Stimulated activated CD4-positive, alpha-beta T cell treated with anti-CD3 and anti-CD28 coated beads, Interleukin-4, amount 100 ng/mL, for 1 hour (primary cell): ENCODE measurements at places on chromosomes 6 and 20.

DNA sequence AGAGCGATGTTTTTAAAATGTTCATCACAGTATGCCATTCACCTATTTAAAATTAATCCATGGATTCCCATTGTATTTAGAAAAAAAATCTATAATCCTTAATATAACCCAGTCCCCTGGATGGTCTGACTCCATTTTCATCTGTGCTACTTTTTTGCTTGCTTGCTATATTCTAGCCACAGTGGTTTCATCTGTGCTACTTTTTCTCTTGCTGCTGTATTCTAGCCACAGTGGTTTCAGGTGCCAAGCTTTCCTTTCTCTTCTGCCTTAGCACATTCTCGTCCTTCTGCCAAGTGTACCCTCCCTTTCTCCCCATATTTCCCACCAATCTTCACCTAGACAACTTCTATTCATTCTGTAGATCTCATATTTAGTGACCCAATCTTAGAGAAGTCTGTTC, 33.3 kb upstream of the SOX4 start:
- no peak for DNase-seq

GRCh38 chr6:46078294-46078693, 51.5 kb upstream of the ENPP4 start:
- peak; percentile 7 for DNase-seq

DNA sequence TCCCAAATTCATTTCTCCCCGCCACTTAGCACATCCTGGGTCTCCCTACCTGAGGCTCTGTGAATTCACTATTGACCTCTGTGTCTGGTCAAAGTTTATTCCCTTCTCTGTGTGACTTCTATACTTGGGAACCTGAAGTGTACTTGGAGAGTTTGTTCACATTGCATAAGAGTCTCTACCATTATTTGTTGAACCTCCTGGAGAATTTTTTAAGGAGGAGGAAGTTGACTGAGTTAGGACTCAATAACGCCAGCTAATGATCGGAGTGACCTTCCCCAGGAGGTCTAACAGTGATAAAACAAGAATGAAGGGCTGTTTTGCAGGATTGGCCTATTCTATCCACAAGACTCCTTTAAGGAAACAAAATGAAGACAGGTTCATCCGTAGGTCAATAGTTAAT, 23.6 kb downstream of the STMND1 start:
- no peak for DNase-seq

- DNase-seq: no peak
Measured at GRCh38 chr6:133499662-133500061, 258.5 kb downstream of the EYA4 start.

GRCh38 chr6:19665613-19665909, 171.6 kb upstream of the ID4 start:
- DNase-seq: no peak

DNA sequence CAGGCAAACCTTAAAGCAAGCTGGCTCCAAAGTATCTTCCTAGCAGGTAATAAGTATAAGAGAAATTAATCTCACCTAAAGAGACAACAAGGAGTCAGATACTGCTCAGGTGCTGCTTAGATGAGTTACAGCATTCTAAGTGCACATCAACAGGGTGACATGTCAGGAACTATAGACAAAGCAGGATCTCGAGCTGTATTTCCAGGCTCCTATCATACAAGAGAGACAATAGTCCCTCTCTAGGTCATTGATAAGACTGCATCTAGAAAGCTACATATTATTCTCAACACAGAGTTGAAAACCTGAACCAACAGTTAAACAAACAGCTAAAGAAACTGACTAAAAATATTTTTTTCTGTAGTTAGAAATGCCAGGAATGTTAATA, 3.9 kb downstream of the PTPRK start:
- DNase-seq: no peak

DNA sequence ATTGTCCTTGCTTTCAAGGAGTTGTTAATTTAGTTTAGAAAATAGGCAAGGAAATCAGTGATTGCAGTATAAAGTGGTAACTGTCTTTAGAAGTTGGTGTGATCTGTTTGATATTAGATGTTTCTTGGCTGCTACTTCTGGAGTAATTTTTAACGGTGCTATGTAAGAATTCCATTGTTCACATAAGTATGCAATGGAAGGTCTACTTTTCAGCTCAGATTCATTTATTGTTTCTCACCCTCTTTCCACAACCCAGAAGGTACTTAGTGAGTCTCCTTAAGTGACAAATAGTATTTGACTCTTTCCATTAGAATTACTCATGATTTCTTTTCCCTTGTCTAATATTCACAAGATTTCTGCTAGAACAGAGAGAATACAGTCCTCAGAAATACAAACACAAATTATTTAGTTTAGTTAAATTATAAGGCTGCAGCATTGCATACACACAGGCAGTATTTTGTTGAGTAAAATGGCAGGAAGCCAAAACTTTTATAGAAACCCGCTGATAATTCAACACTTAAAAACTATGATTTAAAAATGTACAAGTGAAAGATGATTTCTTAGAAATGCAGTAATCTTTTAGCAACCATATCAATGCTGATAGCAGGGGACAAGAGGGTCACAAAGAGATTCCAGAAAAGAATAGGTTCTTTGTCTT, 554.3 kb downstream of the CD109 start:
- no peak for DNase-seq

- DNase-seq: no peak
Measured at GRCh38 chr6:45411959-45412358, 34.2 kb upstream of the SUPT3H start.

GRCh38 chr6:47655719-47656595, 42.4 kb upstream of the ADGRF4 start:
- peak; percentile 9 for DNase-seq

DNA sequence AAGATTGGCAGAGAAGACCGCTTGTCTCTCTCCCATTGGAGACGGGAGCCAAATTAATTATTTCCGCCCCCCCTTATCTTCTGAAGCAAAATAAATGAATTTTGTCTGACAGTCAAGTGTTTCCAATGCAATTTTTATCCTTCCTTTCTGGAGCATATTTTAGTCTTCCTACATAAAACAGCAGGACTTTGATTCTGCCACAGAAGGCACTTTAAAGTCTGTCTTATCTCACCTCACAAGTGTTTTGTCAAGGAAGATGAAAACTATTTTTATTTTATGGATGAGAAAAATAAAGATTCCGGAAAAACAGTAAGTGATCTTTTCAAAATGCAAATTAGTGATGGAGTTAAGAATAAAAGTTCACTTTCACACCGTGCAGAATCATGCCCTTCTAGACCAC, 140.4 kb downstream of the OPRM1 start:
- DNase-seq: no peak

- DNase-seq: no peak
Measured at GRCh38 chr6:112040956-112041355, 12.9 kb upstream of the CCN6 start.

GRCh38 chr20:13119583-13119982, 101.5 kb upstream of the ISM1 start:
- DNase-seq: peak; percentile 3

DNA sequence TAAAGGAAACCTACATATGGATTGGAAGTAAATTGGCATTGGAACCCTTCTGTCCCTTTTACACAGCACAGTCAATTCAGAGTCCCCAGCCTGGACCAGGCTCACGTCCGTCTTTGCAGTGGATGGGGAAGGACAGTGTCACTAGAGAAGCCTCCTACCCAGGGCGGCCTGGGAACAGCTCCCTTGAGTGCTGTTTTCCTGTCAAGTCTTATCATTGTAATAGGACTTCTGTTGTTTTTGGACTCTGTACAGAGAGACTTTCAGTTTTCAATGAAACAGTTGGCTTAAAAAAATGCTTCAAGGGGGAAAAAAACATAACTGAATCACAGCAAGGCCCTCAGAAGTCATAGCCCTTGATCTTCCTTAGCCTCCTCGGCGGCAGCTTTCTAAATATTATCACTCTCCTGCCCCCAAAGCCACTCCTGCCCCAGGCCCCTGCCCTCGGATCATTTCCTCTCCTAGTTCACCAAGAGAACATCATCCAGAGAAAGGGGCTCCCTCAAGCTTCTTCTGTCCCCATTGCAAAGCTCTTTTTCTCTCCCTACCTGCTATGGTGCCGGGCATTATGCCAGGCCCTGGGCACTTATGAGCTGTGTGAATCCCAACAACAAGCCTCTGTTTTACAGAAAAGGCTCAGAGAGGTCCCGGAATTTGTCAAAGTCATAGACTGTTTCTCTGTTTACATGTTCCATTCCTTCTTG, 37.8 kb upstream of the CNKSR3 start:
- DNase-seq: no peak

- DNase-seq: no peak
Measured at GRCh38 chr6:126888727-126889725, 229.4 kb upstream of the RSPO3 start.

GRCh38 chr6:83867527-83868161, 8.2 kb downstream of the CYB5R4 start:
- DNase-seq: peak; percentile 6

DNA sequence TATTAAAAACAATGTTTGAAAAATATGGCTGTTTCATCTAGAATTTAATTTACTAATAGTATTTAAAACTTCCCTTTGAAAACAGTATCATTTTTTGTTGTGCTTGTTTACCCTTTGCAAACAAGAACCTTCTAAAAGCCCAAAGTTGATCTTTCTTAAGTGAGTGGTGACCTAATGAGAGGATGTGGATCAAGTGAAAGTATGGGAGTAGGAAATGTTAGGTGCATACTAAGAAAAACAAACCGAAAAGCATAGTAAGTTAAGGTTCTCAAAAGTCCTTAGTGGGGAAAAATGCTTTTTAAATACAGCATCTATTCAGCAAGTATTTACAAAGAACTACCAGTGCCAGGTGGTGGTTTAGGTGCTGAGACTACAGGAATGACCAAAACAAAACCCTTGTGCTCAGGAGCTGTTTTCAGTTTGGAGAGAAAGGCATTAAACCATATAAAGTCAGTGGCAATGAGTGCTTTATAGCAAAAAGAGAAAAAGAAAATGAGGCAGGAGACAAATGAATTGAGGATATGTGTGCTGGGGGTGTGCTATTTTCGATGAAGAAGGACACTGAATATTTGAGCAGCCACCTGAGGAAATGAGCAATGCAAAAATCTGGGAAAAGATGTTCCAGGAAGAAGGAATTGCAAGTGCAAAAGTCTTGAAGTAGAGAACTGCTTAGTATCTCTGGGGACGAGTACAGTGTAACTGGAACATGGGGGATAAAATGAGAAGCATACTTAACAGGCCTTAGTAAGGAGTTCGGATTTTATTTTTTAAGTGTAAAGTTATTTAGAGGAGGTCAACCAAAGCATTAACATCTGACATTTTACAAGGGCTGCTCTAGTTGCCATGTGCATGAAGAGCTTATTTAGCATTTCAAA, 24.0 kb downstream of the RNF146 start:
- no peak for DNase-seq

- DNase-seq: no peak
Measured at GRCh38 chr20:53926428-53927028, 143.9 kb downstream of the BCAS1 start.

- peak; percentile 74 for DNase-seq
Measured at GRCh38 chr20:1266167-1266973, at the start of gene SNPH. Gene SNPH (plus strand): TSS chr20:1266294. CDS start chr20:1296240, 29,946 bp downstream.

DNA sequence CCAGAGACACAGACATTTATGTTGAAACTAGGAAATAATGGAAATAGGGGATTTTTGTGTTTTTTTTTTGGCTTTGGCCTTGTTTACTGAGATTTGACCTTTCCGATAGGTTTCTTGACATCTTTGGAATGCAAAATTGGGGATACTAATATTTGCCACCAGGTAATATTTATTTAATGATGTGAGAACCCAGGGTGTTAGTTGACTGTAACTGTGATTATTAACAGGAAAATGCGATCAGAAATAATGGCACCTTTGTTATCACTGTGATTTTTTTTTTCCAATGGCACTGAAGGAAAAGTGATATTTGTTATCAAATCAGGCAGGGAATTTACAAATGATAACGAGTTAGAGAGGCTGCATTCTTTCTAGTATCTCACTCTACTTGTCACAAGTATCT, 330.5 kb downstream of the SOX4 start:
- no peak for DNase-seq

DNA sequence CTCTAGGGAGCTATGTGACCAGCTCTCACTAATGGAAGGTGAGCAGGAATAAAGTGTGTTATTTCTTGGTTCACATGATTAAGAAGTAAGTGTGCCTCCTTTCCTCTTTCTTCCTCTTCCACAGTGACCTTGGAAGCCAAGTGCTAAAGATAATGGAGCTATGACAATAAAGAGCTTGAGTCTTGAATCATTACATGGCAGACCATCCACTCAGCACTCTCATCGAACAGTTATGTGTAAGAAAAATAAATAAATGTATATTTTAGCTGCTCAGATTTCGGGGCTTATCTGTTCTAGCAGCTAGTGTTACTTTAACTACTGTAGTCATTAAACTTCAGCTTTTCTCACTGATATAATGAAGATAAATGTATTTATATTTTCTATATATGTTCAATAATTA, 72.9 kb downstream of the HDGFL1 start:
- DNase-seq: no peak

DNA sequence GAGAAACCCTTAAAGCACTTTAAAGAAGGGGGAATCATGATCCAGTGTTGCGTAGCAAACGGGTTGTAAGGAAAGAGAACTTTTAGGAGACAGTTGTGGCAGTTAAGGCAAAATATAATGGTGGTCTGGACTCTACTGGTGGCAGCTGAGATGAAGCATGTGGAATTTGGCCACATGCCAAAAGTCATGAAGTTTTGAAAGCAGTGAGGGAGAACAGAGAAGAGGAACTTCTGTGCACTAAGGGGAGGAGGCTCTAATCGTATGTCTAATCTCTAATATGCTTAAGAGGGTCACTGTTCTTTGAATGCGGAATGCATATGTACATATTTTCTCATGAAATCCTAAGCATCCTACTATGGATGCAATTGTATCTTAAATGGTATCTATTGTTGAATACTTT, 91.5 kb downstream of the RIMS1 start:
- DNase-seq: no peak

GRCh38 chr20:7352165-7352564, 584.7 kb downstream of the BMP2 start:
- no peak for DNase-seq

DNA sequence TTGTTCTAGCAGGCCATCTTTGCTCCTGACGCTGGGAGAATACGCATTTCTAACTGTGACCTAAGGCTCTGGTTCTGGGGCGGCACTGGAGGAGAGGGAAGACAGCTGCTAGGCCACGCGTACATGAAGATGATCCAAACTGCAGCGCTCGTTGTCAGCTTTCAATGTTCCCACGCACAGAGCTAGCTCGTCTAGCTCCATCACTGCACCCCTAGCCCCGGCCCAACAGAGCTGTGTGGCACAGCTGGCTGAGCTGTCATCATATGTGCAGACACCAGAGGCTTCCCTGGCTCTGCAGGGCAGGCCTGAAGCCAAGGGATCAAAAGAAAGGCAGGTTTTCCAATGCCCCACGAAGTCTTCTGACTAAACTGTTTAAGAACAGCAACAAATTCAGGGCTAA, 124.7 kb downstream of the IRF4 start:
- no peak for DNase-seq

DNA sequence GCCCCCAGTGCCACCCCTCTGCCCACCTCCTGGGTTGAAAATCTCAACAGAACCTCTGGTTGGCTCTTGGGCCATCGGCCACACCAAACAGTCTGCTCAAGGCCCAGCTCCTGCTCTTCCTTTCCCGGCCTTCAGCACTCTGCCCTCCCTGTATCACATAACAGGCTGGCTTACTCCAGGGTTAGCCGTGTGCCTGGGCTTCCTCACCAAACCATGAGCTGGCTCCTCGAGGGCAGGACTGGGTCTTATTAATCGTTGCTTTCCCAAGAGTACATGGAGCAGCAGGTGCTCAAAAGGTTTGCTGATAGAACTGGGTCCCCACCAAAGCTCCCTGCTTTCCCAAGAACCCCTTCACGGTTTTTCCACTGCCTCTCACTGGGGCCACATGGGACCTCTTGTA, 12.7 kb upstream of the FAM83C start:
- no peak for DNase-seq
